ENCODE measurements at places on chromosomes 11 and 22. TPM values are rescaled to one million over a fixed set of nuclear protein-coding genes. Genes with fewer than 3 reads are reported as not detected.

GRCh38 chr22:47188261-47189055 is 426.0 kb downstream of the TBC1D22A start:
- H3K27ac ChIP-seq = no peak overlapping the region
- DNase-seq = peak; percentile 31

PSMD13 gene
- total RNA-seq = 217 TPM

- H3K27ac ChIP-seq = no peak overlapping the region
- no peaks in the 10 kb centered on the region for H3K36me3 ChIP-seq
- peaks cover 64% of the 10 kb centered on the region for H3K27me3 ChIP-seq
- H3K4me1 ChIP-seq = peaks cover 5% of the 10 kb centered on the region
- H3K4me3 ChIP-seq = no peak overlapping the region
Measured at GRCh38 chr11:45658292-45658991, 7.0 kb downstream of the CHST1 start.

DNA sequence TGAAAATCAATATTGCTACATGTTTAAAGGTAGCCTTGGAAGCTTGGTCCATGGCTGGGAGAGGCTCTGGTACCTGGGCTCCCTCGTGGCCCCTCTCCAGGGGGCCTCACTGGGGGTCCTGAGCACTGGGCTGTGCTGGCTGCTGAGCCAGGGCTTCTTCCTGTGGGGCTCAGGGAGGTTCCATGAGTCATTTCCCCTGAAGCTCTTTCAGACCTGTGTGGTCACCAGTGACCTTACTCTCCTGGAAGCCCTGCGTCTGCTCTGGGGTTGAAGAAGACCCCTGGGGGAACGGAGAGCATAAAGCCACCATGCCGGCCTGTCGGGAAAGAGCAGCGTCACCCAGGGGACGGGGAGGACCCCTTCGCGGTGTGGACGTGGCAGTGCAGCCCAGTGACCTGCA is 389.0 kb downstream of the TBC1D22A start:
- H3K36me3 ChIP-seq = no peaks in the 10 kb centered on the region
- no peaks in the 10 kb centered on the region for H3K27me3 ChIP-seq
- peak overlapping the region; percentile 33 for H3K27ac ChIP-seq
- peaks cover 41% of the 10 kb centered on the region for H3K4me1 ChIP-seq

RAG1 gene
- total RNA-seq = 0.45 TPM

CEP126 gene
- 0.21 TPM for total RNA-seq

GRCh38 chr11:59728154-59728553 is 14.5 kb upstream of the OR10V1 start:
- H3K36me3 ChIP-seq = no peaks in the 10 kb centered on the region
- peaks cover 13% of the 10 kb centered on the region for H3K27me3 ChIP-seq

All from SJSA1 (cell line).